ENCODE measurements at places on chromosomes 4 and X.

DNA sequence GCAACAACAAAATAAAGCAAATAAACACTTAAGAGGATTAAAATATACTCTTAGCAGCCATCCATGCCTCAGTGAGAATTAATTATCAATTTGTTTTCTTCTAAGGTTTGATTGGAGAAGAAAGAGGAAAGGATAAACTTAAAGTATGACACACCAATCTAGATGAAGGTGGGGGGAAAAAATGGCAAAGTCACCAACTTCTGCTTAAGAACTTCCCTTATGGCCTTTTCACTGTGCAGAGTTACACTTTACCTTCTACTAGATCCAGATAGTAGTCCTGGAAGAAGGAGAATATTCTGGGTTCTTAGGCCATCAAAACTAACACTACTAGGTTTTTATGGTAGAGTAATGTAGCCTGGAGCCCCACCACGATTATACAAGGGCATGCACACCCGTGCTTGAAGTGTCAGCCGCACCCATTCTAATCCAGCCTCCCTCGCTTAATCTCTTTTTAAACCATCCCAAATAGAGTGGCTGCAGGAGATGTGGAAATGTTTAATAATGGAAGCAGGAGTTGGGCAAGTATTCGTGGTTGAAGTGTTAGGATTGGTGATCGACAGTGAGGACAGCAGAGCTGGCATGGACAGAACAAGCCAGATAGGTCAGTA lies 14.1 kb downstream of the ENPEP start:
- DNase-seq = no peak

GRCh38 chr4:105550641-105551040 lies 1.8 kb upstream of the ARHGEF38 start:
- no peak for DNase-seq

GRCh38 chrX:10597871-10598270 lies 22.5 kb downstream of the MID1 start:
- no peak for DNase-seq

- DNase-seq = no peak
Measured at GRCh38 chr4:139526928-139527327, 29.1 kb downstream of the SETD7 start.

GRCh38 chrX:151825007-151825406 lies 87.7 kb upstream of the MAGEA4 start:
- no peak for DNase-seq

- no peak for DNase-seq
Measured at GRCh38 chrX:136781180-136781797, 557 bp upstream of the ARHGEF6 start.

DNA sequence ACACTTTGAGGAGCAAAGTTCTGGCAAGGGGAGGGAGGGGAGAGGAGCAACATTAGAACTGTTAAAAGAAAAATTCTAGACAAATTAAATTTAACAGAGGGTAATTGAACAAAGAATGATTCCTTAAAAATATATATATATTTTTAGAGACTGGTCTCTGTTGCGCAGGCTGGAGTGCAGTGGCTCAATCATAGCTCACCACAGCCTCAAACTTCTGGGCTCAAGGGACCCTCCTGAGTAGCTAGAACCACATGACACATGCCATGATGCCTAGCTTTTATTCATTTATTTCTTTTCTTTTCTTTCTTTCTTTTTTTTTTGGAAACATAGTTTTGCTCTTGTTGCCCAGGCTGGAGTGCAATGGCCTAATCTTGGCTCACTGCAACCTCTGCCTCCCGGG lies 19.1 kb upstream of the SPINK2 start:
- no peak for DNase-seq

DNA sequence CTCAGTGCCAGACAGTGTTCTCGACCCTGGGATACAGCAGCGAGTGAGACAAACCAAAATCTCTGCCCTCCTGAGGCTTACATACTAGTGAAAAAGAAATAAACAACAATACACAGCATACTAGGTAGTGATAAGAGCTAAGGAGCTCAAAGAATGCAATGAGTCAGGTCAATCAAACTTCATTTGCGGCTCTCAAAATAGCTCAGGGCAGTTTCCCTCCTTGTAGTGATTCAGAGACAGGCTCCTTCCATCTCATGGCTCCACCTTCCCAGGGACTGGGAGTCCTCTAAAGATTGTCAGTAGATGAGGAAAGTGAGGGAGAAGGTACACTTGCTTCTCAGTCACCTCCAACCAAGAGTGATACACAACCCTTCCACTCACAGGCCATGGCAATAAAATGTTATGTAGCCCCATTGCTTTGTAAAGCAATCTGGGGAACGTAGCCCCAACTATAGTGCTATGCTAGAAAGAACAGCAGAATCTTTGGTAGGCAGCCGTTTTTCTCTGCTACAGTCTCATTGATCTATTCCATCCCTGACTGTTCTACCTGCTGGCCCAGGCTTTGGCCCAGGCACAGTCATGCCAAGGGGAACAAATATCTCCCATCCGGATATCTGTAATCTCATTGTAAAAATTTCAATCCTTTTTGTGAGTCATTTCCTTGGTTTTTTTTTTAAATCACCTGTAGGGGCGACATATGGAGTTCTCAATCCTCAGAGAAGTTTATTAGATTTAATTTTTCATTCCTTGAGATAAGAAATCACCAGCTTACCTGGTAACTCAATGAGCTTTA lies 183.1 kb upstream of the S100G start:
- no peak for DNase-seq

GRCh38 chrX:109936598-109936997 lies 66.3 kb upstream of the TMEM164 start:
- DNase-seq = no peak

DNA sequence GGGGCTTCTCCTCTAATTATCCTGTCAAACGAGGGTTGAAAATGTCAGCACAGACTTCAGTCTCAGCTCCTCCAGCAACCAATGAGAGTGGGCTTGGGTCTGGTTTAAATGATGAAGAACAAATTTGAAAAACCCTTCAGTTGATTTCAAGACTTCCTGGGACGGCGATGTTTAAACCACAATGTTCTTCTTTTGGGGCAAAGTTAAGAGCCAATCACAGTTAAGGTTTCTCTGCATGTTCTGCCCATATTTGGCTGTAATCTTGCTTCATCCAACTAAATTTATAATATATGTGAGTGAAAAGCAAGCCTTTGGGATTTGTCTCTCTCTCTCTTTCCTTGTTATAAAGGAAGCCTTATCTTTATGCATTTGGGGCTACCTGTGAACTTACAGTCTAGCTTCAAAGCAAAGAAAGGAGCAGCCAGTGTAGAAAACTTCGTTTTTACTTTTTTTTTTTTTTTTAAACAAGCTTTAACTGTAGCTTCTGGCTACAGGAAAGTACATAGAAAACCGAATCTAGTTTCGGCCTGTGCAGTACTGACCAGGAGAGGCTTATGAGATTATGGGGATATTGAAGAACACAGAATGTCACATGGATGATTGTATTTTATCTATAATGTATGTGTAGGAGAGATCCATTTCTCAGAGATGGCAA lies 46.8 kb upstream of the FAM9C start:
- DNase-seq = no peak

DNA sequence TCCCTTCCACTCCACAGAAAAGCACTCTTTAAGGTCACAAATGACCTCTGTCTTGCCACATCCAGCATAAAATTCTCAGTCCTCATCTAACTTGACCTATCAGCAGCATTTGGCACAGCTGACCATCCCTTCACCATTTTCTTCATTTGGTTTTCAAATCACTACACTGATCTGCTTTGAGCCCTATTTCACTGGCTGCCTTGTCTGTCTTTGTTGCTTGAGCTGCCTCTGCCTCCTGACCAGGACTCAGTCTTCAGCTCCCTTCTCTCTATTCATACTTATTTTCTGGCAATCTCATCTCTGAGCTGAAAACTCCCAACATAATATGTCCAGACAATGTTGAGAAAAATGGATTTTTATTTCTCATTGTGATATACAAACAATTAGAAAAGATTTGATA lies 27.7 kb upstream of the PDE5A start:
- DNase-seq = no peak

GRCh38 chr4:20137176-20137575 lies 114.5 kb upstream of the SLIT2 start:
- DNase-seq = no peak

GRCh38 chr4:155592938-155593297 lies 73.7 kb upstream of the GUCY1A1 start:
- DNase-seq = no peak

DNA sequence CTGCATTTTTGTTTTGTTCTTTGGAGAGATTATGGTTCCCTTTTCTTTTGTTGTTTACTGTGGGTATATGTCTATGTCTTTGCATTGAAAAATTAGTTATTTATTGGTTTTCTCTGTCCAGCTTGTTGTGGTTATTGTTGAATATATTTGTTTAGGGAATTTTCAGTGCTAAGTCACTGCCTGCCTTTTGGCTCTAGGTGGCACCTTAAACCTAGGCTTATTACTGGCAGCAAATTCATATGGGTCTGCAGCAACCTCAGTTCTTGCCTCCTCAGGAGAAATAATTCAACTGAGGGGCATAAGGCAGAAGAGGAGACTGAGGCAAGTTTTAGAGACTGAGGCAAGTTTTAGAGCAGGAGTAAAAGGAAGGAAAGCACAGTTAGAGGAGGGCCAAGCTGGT lies 1157.3 kb upstream of the AGA start:
- DNase-seq = no peak

- no peak for DNase-seq
Measured at GRCh38 chrX:153883163-153883843, 2.7 kb downstream of the L1CAM start.

Data from muscle of back (tissue), 13 donors.